Effector CD4-positive, alpha-beta T cell (primary cell): ENCODE measurements at places on chromosomes 12 and 14.

DNA sequence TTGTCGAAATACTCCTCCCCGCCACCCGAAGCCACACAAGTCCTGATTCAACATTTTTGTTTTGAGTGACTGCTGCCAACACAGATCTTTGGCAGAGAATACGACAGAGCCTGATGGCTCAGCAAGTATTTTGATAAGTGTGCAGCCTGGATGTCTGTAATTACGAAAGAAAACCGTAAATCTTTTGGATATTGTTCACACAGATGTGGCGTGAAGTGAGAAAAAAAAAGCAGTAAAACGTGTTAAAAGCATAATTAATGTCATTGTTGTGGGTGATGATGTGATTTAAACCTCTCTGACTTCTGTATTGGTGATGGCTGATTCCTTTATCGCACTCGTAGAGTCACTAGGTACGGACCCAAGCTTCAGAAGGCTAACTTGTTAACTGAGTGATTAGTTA is 98.7 kb downstream of the PHETA1 start:
- DNase-seq: no peak

- no peak for DNase-seq
These were observed 27.5 kb downstream of the RFLNA start for GRCh38 chr12:124322271-124322998.

GRCh38 chr12:26809611-26810285 is 23.2 kb downstream of the ITPR2 start:
- DNase-seq: no peak

DNA sequence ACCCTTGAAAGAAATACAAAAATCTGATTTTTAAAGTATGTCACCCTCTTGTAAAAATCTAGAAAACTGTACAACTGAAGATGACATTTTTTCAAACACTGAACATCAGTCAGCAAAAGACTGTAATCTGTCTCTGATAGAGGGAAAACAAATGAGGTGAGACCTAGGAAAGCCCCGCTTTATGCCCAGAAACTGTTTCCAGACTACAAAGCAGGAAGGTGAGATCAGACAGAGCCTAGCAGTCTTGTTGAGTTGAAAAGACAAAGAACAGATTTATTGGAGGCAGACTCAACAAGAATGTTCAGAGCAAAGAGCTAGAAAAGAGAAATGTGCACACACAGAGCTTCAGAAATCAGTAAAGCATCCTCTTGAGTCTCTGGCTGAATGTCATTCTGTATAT is 873.6 kb downstream of the LRFN5 start:
- DNase-seq: no peak

GRCh38 chr12:6047249-6048237 is 76.9 kb downstream of the VWF start:
- no peak for DNase-seq

DNA sequence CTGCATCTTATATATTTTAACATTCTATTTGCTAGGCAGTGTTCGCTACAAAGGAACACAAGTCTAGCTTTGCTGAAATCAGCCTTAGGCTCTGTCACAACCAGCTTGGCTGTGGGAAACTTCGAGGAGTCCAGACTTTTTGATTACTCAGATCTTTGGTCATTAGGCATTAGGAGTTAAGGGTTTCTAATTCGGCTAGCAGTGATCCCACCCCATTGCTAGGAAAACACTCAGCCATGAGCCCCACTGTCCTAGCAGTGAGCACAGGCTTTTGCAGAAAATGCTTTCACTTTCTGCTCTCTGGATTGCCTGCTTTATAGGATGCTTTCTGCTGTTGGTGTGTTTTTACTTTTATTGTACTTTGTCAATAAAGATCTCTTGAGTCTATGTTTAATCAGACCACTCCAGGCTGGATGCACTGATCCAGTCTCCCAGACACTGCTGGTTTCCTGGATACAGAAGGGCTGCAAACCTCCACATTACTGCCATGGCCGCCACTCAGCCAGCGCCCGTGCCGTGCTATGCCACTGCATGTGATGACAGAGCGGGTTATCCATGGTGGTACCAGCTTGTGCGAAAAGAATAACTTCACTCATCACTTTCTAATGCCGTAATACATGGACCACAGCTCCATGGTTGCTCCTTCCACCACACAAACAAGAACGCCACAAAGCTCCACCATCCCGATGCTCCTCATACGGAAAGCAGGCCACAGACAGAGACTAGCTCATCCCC is 41.0 kb upstream of the PYGL start:
- no peak for DNase-seq

GRCh38 chr14:22994762-22995275 is 12.5 kb upstream of the AJUBA start:
- DNase-seq: no peak

GRCh38 chr12:7152818-7153217 is 22.6 kb downstream of the CLSTN3 start:
- no peak for DNase-seq
